ENCODE measurements at places on chromosomes 7 and 10.

- DNase-seq = no peak
Observed at GRCh38 chr7:111259991-111260390, 169.1 kb downstream of the LRRN3 start.

DNA sequence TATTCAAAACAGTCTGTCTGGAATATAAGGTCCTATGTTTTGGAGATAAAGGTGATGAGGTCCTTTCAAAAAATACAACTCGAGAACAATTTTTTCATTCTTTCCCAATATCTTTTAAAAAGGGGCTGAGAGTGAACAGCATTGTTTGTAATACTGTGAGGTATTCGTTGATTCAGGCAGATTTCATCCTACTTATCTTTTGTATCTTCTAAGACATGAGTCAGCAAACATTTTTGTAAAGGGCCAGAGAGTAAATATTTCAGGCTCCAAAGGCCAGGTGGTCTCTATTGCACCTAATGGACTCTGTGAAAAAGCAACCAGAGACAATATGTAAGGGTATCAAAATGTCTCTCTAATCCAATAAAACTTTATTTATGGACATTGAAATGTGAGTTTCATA is 8.1 kb upstream of the ANK3 start:
- no peak for DNase-seq

- no peak for DNase-seq
Observed at GRCh38 chr7:140391634-140392033, 6.7 kb downstream of the SLC37A3 start.

GRCh38 chr7:87213811-87214210 is 5.7 kb downstream of the TMEM243 start:
- no peak for DNase-seq

DNA sequence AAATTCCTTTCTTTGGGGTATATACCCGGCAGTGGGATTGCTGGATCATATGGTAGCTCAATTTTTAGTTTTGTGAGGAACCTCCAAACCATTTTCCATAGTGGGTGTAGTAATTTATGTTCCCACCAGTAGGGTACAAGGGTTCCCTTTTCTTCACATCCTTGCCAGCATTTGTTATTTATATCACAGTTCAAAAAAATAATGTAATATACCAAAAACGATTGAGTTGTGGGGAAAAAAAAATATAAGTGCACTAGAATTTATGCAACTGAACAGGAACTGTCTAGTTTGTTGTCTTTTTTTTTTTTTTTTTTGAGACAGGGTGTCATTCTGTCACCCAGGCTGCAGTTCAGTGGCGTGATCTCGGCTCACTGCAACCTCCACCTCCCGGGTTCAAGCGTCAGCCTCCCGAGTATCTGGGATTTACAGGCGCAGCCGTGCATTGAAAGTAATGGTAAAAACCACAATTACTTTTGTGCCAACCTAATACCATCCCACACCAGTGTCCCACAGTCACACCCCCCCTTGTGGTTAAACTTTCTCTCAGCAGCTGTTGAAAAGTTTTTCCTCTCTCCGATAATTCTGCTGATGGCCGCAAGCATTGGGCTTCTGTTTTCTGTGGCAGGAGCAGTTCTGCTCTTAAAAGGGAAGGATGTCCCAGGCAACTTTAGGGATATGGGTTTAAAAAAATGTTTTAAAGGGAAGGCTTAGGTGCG is 6.8 kb upstream of the LAT2 start:
- no peak for DNase-seq

DNA sequence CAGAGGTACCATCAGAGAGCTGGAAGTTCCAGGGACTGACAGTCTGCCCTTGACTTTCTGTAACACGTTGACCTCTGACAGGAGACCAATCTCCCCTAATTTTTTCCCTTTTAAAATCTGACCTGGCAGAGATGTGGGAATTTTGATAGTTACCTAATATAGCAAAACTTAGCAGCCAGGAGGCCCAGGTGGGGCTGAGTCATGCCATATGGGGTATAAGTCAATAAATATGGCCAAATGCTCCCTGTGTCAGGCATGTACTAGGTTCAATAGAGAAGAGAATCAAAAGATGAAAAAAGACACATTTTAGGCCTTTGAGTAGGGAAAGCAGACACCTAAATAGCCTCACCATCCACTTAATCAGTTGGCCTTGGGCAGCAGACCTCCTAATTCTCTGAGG is 6.1 kb upstream of the GRK5 start:
- DNase-seq = no peak
